ENCODE measurements at places on chromosomes 1 and 21.

GRCh38 chr1:113353580-113353979, 36.7 kb upstream of the MAGI3 start:
- no peak for DNase-seq

GRCh38 chr1:59831529-59831928, 16.8 kb downstream of the HOOK1 start:
- DNase-seq = no peak

GRCh38 chr1:55035904-55036303, 3.4 kb upstream of the PCSK9 start:
- DNase-seq = peak; percentile 56

DNA sequence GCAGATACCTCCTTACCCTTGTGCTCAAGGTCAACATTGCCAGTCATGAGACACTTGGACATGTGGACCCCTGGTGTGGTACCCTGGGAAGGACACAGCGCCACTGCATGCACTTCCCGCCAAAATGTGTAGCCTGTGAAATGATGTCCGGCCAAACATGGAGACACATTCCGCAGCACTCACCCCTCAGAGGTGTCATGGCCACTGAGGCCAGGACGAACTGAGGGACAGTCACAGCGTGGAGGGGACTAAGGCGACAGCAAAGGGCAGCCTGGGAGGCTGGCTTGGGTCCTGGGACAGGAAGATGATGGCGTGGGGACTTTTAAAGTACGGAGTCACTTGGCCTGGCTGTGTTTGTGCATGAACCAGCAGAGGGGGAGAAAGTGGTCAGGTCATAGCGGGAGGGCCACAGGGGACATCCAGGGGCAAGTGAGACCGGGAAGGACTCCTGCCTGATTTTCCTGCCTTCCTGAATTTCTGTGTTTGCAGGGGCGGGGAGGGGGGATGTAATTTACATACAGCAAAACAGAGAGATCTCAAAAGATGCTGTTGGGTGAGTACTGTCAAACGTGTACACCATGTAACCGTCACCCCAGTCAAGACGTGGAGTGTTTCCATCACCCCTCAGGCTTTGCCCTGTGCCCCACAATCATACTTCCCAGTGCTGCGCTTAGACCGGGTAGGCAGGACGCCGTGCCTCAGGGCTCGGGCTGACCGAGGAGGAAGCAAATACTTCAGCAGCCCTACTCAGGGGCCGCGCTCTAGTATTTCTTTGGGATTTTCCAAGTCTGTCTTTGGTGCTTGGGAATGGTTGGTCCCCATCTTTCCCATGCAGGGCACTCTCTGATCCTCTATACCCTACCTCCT, 45.2 kb downstream of the WDR4 start:
- no peak for DNase-seq

- no peak for DNase-seq
These were observed 37.5 kb downstream of the CTNNBIP1 start for GRCh38 chr1:9872430-9873165.

DNA sequence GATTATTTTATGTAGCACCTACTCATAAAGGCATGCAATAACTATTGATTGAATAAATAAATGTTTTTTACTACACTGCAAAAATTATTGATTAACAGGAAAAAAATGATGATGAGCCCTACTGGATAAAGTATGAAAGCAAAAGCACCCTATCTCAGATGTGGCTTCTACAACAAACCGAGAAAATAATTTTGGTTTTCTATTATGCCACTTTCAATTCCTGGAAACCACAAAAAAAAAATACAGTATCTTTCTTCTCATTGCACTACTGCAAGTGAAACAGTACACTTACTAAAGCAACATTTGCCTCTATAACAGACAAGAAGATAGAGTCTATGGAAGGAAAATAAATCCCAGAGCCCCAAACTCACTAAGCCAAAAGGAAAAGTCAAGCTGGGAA, 1882.4 kb downstream of the NCAM2 start:
- DNase-seq = no peak

Measured in AML-193 (cell line).